ENCODE measurements at places on chromosomes 7 and 10.

DNA sequence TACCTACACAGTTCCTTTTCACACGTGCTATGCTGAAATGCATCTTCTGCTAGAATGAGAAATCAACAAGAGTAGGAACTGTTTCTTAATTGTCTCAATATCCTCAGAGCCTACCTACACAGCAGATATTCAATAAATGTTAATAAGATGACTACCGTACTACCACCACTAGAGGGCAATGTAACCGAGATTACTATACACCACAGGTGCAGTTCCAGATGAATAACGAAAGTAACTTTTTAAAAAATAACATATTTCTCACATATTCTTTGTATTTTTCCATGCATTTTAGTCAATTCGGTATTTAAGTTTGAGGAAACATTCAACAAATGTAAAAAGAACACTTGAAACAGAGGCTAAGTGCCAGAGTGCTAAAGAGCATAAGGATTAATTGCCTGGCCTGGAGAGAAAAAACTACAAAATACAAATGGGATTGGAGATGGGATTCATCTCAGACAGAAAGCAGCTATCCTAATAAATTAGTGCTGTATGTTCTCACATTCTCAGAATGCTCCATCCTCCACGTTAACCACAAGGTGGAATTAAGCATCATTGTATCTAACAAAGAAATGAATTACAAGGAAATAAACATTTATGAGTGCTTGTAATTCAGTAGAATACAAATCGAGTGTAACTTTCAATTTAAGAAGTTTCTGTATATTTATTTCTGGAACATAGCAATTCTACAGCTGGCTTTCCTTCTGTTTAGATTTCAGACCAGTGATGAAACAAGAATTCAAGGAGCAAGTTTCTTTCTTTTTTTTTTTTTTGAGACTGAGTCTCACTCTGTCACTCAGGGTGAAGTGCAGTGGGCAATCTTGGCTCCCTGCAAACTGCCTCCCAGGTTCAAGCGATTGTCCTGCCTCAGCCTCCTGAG is 20.3 kb upstream of the HECTD2 start:
- DNase-seq = no peak

- no peak for DNase-seq
Measured at GRCh38 chr10:75295868-75296441, 60.2 kb upstream of the COMTD1 start.

DNA sequence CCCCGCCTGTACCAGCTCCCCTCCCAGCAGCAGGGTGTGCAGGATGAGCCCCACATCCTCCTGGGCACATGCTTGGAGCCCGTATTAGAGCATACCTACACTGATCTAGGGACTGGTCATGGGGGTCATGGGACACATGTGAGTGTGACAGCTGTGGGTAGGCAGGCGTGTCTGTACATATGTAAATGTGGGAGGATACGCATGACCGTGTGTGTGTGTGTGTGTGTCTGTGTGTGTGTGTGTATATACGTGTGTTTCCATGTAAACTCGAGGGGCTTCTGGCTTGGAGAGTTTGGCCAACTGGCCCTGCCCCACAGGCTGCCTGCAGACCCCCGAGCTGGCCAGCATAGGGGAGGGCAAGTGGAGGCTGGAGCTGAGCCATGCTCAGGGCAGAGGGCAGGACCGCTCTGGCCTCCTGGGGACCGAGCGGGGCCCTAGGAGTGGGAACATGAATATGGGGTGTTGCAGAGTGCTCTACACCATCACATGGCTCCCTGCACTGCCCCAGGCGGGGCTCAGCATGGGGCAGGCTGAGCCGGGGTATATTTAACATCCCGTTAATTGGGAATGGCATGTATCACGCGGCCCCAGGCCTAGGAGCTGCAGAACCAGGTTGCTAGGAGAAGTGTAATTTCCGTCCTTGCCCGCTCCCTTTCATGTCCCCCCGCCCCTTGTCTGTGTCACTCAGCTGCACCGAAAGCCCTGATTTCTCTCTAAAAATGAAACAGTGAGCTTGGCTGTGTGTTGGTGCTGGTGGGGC is 152.7 kb upstream of the PCBD1 start:
- no peak for DNase-seq

GRCh38 chr7:1948887-1949680 is 279.0 kb downstream of the ELFN1 start:
- DNase-seq = no peak

DNA sequence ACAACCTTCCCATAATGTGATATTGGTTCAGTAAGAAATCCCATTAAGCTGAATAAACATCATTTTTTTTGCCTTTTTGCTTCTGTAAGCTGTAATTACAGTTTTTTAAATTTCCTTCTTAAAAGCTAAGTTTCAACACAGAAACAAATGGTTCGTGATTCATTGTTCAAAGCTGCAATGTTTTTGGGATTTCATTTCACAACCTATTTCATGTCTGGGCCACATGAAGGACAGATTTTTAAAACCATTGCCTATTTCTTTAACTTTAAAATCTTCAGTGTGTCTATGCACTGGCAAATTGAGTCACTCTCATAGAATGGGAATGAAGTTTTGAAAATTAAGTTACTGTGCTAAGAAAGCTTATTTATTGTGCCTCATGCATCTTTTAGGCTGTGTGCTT is 66.9 kb downstream of the TFPI2 start:
- no peak for DNase-seq

GRCh38 chr7:114959931-114960330 is 38.0 kb downstream of the MDFIC start:
- no peak for DNase-seq

GRCh38 chr10:118304521-118304920 is 37.6 kb downstream of the FAM204A start:
- no peak for DNase-seq

- DNase-seq = no peak
Measured at GRCh38 chr7:157446322-157446721, 109.5 kb downstream of the DNAJB6 start.

GRCh38 chr7:27953777-27954176 is 213.8 kb downstream of the TAX1BP1 start:
- DNase-seq = no peak

GRCh38 chr7:152674860-152675758 is 832 bp downstream of the XRCC2 start:
- no peak for DNase-seq

- DNase-seq = no peak
Measured at GRCh38 chr10:77390481-77390891, 247.1 kb downstream of the KCNMA1 start.

- DNase-seq = no peak
Measured at GRCh38 chr7:38757931-38758330, 126.8 kb upstream of the AMPH start.

GRCh38 chr7:140683657-140684056 is 10.9 kb downstream of the ADCK2 start:
- DNase-seq = no peak

DNA sequence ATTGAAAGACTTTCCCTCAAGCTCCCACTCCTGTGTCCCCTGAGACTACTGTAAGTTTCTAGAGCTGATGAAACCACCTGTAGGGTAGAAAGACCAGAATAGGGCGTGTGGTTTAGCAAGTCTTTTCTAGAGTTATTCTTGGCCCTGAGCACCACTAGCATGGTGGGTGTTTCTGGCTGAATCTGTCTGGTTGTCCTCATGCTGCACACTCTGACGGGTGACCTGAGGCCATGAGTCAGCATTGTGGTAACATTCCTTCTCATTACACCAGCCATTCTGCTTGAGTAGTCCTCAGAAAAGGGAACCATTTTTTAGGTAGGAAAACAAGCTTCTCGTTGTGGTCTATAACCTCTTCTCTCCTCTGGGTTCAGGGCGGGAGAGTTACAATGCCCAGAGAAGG is 250.3 kb downstream of the SNX13 start:
- peak; percentile 15 for DNase-seq

- DNase-seq = no peak
Measured at GRCh38 chr7:133641436-133641835, 388.6 kb downstream of the EXOC4 start.
